ENCODE measurements at places on chromosomes 2 and 18.

DNA sequence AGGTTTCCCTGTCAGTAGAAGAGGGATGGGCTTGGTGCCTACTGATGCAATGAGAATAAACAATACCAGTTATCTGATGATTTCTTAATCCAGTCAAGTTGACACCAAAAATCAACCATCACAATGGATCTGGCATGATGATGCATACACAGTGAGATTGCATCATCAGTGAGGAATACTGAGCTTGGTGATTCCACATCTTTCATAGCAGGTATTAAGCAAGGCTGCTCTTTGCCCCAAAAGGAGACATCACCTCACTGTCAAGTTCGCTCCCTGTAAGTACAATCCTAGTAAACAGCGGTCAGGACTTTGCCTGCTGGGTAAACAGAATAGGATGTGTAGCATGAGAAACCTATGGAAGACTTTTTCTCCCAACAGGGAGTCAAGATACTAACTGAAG, 282.7 kb upstream of the CDH2 start:
- DNase-seq: no peak

GRCh38 chr2:6739547-6739946, 126.2 kb downstream of the CMPK2 start:
- DNase-seq: no peak

GRCh38 chr2:17309741-17310339, 208.4 kb downstream of the RAD51AP2 start:
- DNase-seq: peak; percentile 28

GRCh38 chr18:21853016-21853415, 112.4 kb downstream of the MIB1 start:
- no peak for DNase-seq

GRCh38 chr2:70141212-70141901, 49.5 kb downstream of the C2orf42 start:
- DNase-seq: peak; percentile 75

- no peak for DNase-seq
Observed at GRCh38 chr2:23656597-23656973, 270.3 kb downstream of the ATAD2B start.

GRCh38 chr2:64025741-64026140, 6.5 kb upstream of the VPS54 start:
- peak; percentile 10 for DNase-seq

GRCh38 chr2:218816561-218817011, 15.0 kb downstream of the PRKAG3 start:
- DNase-seq: no peak

- no peak for DNase-seq
Observed at GRCh38 chr2:2399396-2399795, 68.3 kb upstream of the MYT1L start.

GRCh38 chr2:128595763-128596395, 277.2 kb upstream of the HS6ST1 start:
- DNase-seq: no peak

GRCh38 chr2:53632714-53633113, 134.9 kb upstream of the CHAC2 start:
- no peak for DNase-seq

DNA sequence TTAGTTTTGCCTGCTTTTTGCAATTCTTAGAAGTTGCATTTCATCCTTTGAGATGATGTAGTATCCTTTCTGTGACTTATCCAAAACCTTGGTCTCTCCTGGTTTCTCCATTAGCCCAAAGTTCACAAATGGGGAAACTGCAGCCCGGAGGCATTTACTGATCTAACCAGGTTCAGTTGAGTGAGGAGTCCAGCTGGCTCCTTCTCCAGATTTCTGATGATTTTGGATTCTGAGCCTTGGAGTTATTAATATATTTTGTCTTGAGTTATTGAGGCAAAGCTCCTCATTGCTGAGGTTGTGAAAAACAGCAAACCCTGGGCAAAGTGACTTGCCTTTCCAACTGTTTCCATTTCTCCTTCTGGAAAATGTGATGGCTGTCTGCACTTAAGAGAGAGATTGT, 1.7 kb downstream of the SLC1A4 start:
- no peak for DNase-seq

GRCh38 chr18:2169656-2170055, 401.6 kb downstream of the METTL4 start:
- DNase-seq: no peak

DNA sequence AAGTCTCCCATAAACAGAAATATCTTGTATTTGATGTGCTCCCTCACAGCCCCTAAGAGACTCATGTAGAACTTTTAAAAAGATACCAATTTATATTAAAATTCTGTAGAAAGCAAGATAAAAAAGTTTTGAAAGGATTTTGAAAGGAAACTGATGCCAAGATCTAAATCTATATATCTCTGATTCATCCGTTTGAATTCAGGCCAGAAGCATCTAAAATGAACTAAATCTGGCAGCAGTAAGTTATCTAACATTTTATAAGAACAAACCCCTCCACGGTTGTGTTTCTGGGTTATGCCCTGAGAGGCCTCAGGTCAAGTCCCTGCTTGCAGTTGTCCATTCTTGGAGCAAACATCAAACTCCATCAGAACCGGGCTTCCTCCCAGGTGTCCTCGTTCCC, 165.8 kb downstream of the FBXO15 start:
- DNase-seq: no peak

GRCh38 chr2:158578703-158579330, 122.1 kb downstream of the PKP4 start:
- DNase-seq: no peak

GRCh38 chr2:240109386-240109785, 26.7 kb downstream of the COPS9 start:
- DNase-seq: no peak

DNA sequence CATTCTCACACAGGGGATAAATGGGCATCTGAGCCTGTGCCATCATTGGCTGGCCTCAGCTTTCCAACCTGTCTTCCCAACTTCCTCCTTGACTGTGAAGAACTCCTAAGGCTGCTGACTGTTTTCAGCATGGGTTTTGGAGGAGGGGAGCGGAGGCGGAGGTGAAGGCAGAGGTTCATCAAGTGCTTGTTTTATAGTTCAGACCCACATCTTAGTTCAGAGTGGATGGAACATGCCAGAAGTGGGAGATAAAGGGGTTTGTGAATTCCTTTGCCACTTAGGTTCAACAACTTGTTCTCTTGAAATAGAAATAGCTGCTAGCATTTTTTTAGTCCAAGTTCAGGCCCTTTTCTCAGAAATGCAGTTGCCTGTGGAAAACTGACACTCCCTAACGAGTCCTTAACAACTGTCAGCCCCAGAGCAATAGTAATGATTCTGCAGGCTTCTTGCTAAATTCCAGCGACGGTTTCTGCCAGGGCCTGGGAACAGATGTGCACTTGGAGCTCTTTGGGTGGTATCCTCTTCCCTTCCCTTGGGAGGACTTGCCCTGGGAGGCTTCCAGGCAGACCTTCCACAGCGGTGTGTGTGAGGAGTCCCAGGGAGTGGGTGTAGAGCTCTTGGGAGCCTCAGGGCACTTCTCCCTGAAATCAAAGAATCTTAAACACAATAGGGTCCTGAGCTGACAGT, 30.1 kb upstream of the ITGA6 start:
- no peak for DNase-seq

- DNase-seq: no peak
Observed at GRCh38 chr2:133526530-133527300, 41.5 kb downstream of the NCKAP5 start.

GRCh38 chr2:29063056-29063455, 11.3 kb downstream of the PCARE start:
- no peak for DNase-seq

DNA sequence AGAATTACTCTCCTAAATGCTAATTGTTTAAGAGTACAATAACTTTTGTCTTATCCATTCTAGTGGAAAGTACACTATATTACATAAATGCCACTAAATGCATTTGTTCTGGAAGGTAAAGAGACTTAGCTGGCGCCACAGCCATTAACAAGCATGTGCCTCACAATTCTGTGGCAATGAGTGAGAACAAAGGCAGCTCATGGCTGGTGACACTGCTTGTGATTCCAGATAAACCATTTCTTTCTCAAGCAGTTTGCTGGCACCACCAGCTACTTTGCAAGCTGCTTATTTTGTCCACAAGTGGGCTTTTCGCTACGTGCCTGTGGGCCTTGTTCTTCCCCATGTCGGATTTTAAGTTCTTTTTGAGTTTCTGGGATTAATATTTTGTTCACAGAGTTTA, 147.6 kb upstream of the SMAD7 start:
- DNase-seq: no peak

DNA sequence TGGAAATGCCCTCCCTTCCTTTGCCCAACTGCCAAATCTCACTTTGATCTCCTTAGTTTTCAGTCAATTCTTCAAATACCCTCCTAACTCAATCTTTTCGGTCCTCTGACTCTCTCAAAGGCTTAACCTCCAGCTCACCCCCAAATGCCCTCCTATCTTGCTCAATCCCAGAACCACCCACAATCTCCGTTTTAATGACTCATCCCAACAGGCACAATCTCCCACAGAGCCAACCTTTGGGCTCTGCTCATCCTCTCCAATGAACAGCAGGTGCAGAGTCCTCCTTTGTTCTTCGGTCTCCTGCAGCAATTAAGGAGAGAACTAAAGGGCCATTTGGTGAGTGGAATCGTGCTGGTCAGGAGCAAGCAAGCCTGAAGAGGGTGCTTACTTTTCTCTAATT, 366.1 kb upstream of the CRIM1 start:
- no peak for DNase-seq
